Stimulated activated CD8-positive, alpha-beta memory T cell treated with anti-CD3 and anti-CD28 coated beads, Interleukin-2, amount 100 ng/mL, for 1 hour (primary cell): ENCODE measurements at places on chromosomes 12 and 14.

GRCh38 chr14:99254328-99255009 is 17.5 kb downstream of the BCL11B start:
- no peak for DNase-seq

- no peak for DNase-seq
Measured at GRCh38 chr14:83164016-83164415, 1630.4 kb upstream of the SEL1L start.

DNA sequence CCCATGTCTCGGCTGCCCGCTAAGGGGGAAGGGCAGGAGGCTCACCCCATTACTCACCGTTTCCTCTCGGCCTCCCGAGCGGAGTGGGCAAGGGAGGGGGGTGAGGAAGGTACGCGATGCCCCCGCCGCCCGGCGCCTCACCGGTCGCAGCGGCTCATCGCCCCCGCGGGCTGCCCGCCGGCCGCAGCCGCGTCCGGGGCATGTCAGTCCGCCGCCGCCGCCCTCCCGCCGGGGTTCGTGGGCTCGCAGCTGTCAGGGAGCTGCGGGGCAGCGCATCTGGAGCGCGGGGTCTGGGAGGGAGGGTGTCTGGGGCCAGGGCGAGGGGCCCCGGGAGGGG is 461 bp downstream of the SLC8A3 start:
- DNase-seq, result no peak

- DNase-seq, result no peak
Measured at GRCh38 chr14:49972131-49972671, 79.3 kb downstream of the ARF6 start.

DNA sequence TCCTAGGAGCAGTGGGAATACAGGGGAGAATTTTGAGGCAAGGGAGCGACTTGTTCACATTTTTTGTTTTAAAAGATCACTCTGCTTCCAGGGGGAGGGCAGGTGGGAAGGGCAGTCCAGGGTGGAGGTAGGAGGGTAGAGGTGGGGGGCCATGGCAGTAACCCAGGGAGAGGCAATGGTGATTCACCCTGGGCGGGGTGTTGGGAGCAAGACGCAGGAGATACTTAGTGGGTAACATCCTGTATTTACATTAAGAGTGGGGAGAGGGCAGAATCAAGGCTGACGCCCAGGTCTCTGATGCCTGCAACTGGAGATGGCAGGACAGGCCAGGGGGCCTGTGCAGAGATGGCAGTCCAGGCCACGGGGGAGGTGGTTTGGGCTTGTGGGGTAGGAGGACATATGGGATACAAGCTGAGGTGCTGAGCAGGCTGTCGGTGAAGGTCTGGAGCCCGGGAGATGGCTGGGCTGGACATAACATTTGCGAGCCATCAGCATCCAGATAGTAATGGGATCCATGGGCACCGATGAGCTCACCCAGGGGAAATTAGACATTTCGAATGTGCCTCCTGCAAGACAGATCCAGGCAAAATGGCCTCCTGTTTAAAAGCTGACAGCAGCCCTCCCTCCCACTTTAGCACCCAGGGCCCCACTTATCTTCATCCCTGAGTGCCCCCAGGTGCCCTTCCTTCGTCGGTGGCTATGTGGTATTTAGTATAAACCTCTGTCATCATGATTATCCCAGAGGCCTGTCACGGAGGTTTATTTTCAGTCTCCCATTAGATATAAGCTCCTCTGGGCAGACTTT is 9.3 kb downstream of the EML1 start:
- DNase-seq, result no peak

DNA sequence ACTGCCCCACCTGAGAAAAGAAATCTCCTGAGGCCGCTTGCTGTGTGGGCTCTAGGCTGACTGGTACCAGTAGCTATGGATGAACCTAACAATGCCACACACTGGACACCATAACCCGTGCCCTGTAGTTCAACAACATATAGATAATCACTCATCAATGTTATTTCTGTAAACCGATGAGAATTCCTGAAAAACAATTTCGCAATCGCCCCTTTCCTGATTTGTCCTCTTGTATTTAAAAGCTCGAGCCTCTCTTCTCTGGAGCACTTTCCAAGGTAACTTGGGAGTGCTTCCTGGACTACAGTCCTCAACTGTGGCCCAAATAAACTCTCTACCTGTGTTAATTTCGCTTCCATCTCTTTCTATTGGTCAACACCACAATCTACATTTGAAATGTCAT is 26.1 kb upstream of the PPP2R5C start:
- DNase-seq, result no peak

DNA sequence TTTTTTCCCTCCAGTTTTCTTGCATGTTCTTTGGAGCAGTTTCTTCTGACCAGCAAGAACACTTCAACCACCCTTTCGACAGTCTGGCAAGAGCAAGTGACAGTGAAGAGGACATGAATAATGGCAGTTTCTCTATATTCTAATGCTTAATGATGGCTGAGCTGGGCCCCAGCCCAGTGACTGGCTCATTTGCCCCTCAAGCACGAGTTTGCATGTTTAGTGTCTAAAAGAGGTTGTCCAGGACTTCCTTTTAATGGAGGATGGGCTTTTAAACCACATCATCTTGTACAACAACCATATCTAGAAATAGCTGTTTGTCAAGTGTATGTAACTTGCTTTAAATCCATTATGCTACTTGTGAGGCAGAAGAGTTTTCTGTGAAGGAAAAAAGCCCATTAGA is 28.4 kb downstream of the RAD9B start:
- no peak for DNase-seq

DNA sequence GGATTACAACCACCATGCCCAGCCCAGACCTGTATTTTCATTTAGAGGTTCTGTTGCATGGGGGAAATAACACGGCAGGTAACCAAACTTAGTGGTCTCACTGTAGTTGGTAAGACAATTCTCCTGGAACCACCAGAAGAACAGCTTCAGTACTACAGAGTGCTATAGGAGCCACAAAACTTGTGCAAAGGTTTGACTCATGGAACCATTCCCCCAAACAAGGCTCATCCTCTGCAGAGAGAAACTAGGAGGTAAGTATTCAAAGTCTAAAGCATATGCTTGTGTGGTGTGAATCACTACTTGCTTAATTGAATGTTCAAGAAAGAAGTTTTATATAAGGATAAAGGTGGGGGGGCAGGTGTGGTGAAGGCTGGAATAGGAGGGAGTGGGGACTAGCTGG is 58.7 kb downstream of the GNS start:
- DNase-seq, result no peak

GRCh38 chr12:81128930-81129554 is 51.2 kb downstream of the ACSS3 start:
- no peak for DNase-seq

DNA sequence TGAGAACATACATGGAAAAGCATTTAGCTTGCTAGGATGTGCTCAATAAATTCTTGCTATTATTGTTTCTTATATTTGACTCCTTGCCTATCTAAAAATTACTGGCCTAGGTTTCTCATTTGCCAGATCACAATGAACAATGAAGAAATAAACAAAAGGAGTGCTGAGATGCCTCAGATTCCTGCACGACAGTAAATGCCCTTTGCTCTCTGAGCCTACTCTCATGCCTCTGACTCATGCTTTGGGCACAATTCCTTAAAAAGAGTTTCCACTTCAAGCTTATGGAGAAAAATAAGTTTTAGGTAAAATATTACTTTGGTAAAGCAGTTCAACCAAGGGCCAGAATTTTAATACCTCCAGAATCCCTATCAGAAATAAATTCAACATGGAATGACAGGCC is 30.9 kb downstream of the GRIN2B start:
- DNase-seq, result no peak

DNA sequence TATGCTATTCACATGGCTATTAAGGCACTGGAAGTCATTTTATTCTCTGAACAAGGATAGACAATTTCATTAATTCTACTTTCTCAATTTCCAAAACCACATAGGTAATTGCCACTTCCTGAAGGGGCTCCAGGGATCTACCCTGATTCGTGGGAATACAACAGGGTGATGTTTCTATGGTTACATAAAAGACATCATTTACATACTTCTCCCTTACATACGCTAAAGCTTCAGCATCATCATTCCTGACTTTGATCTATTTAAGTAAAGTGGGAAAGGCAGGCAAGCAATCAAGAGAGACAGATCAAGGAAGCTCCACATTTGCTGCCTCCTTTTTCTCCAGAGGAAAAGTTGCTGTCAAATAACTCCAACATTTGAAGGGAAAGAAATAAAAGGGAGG is 118.8 kb upstream of the SINHCAF start:
- DNase-seq, result no peak

DNA sequence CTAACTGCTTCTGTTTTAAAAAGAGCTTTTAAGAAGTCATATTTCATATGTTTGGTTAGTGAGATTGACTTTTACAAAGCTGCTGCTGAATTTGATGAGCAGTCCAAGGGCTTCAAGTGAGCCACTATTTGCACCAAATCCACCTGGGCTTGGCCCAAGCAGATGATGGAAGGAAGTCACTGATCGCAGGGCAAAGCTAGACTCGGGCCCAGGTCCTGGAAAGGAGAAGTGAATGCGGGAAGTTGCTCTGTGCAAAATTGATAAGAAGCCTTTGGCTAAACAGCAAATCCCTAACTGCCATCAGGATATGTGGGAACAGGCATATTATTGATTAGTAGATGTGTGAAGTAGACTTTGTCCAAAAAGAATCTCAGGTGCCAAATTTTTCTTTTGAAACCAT is 30.5 kb downstream of the PLXNC1 start:
- DNase-seq, result no peak

- no peak for DNase-seq
Measured at GRCh38 chr12:88225776-88226175, 83.7 kb downstream of the TMTC3 start.

DNA sequence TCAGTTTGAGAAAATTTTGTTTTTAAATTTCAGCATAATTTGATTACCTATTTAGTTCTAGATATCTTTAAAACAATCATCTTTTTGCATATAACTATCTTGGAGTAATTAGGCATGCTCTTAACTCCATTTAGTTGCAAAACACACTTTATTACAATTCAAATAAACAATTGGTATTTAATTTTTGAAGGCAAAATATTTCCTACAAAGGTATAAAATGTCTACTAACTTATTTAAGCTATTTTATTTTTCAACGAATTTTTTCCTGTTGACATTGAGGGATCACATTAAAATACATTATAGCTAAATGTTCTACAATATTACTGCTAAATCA is 8.3 kb downstream of the FOXA1 start:
- DNase-seq, result no peak

DNA sequence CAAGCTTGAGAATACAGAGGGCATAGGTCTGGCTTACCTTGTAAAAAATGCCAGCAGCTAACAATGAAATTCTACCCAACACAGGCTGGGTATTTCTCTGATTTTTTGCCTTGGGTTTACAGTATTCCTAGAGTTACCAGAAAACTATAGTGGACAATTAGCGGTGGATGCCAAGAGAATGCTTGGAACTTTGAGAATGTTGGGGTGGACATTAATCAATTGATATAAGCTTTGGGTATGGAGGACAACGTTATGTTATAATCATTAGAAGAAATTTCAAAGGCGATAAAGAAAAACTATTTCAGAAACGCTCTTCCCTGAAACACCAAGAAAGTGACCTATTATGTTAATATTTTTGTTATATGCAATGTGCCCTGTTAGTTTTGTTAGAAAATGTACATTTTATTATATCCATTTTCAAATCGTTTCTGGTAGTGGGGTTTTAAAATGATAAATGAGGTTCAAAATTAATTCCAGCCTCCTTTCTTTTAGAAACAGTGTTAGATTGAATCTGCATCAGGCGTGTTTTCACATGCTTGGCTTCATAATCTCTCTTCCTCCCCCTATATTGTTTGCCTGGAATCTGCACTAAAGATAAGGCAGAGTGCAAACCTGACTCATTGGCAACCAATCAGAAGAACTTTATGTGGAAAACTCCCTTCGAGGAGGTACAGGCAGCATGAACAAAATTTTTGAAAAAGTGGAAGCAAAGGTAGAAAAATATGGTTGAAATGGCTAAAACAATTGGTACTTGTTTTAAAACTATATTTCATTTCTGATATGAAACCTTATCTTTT is 1.4 kb upstream of the PTPRQ start:
- no peak for DNase-seq

DNA sequence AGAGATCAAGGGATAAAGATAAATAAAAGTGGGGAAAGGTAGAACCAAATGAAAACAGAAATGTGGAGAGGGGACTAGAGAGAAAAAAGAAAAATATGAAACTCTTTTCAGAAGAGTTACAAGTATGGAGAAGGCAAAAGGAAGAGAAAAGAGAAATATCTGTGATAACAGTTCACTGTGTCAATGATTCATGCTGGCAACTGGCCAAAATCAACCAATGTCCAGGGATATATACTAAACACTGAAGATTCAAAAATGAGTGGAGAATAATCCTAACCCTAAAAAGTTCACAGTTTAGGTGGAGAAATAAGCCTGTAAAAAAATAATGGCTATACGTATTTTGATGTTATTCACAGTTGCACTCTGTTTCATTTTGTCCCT is 372.3 kb upstream of the KITLG start:
- DNase-seq, result no peak

GRCh38 chr12:24795699-24796347 is 153.1 kb downstream of the BCAT1 start:
- DNase-seq, result no peak

DNA sequence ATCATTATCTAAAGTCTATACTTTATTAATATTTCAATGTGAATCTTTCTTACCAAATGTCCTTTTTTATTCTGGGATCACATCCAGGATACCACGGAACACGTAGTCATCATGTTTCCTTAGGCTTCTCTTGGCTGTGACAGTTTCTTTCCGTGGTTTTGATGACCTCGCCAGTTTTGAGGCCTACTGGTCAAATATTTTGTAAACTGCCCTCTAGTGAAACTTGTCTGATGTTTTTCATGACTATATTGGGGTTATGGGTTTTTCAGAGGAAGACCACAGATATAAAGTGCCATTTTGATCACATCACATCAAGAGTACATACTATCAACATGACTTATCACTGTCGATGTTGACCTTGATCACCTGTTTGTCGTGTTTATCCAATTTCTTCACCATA is 14.1 kb upstream of the SERPINA6 start:
- no peak for DNase-seq

DNA sequence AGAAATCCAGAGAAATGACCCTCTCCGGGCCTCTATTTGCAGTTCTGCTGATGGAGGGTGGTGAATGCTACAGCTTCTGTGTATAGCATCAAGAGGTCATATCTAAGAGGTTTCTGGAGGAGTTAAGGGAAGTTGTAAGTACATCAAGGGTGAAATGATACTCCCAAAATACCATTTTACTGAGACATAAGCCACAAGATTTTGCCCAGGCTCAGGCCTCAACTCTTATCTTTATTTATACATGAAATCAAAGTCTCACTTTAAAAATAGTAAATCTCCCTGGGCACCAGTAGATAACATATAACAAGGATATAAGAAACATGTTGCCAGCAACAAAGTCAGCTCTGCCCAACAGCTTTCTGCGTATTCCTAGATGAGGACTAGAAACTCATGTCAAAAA is 40.4 kb downstream of the NIN start:
- no peak for DNase-seq

DNA sequence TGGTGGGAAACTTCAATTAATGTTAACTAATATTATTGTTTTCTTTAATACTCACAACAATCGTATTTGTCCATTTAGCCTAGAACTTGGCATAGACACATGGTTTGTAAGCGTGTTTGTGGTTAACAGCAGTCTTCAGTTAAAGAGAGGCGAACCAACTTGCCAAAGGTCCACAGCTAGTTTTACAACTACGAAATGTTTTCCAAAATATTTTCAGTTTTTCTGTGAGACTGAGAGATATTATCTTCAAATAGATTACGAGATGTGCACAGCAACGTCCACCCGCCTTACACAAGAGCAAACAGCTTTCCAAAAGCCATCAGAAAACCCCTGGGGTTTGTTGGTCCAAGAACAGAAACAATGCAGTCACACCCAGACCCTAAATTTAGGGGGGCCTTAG is 58.6 kb upstream of the RASSF3 start:
- no peak for DNase-seq
